ENCODE measurements at places on chromosomes 13 and 19. TPM values are rescaled to one million over a fixed set of nuclear protein-coding genes. Genes with fewer than 3 reads are reported as not detected.

DNA sequence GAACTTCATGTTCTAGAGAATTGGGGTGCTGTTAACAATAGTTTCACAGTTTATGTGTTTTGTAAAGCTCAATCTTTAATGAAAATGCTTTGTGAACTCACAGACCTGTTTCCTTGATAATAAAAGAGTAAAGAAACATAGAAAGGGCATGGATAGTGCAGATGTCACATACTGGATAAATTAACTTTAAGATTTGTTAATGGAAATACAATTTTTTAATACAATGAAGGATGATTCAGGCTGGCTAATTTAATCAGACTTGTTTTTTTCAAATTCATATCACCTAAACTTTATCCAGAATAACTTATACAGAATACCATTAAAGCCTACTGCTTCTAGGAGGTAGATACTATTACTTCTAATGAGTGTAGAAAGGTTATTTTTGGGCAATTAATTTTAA, 1033.5 kb upstream of the SLC10A2 start:
- no peak for DNase-seq

- no peak for DNase-seq
These were observed 1.7 kb upstream of the PLEKHG2 start for GRCh38 chr19:39410831-39411080.

DNA sequence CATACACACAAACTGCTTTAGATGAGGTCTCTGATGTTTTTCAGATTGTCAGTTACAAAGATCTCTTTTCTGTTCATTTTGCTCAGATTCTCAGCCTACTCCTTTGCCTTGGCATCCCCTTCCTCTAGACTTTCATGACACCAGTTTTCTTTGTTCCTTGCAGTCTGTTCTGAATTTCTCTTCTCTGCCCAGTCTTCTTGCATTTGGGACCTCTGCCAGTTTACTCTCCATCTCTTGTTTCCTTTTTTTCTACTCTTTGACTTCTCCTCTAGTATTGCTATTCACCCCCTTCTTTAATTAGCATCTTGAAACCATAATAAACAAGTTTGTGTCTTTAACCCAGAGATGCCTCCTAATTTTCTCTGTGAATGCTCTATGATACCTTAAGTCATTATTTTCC, 26.1 kb downstream of the EDNRB start:
- no peak for DNase-seq

DNA sequence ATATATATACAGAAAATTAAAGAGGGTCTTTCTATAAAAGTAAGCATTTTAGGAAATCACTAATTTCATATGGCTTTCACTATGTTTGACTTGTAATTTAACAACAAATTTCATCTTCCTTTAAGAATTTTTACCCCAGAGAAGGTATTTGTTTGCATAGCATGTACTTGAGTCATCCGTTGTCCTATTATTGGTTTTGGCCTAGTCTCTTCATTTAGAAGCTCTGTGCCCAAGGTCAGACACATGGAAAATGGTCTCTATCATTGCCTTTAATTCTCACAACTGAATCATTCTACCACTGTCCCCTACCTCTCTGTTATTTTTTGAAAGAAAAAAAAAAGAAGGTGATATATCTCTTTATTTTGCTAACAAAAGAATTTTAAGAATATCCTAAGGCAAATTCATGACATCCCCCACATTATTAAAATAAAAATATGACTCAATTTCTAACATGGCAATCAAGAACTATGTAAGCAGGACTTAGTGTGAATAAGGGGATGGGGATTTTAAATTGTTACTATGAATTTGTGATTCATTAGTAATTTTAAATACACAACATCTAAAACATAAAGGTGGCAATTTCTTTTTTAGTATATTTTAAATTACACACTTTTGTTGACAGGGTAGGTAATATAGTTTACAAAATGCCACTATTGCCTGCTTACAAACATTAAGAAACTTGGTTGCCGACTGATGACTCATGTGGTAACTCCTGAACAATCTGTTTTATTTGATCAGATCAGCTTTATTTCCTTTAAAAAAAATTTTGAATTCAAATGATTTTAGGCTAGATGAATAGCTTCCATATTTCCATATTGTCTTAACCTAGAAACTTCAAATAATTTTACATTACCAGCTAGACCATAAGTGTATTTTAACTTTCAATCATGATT, 13.9 kb downstream of the SLITRK5 start:
- DNase-seq = no peak

DNA sequence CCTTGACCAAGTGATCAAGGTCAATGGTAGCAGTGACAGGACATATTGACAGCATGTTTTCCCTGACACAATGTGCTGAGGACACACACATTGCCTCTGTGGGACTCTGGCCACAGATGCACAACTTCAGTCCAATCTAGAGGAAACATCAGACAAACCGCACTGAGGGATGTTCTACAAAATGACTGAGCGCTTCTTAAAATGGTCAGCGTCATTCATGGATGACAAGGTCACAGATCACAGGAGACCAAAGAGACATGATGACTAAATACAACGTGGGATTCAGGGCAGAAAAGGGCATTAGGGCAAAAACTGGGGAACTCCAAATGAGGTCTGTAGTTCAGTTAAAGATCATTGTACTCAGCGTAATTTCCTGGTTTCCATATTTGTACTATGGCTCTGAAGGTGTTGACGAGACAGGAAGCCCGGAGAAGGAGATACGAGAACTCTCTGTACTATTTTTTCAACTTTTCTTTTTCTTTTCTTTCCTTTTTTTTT, 20.6 kb downstream of the PBX4 start:
- DNase-seq = no peak

GRCh38 chr13:107832500-107833100, 382.7 kb downstream of the LIG4 start:
- no peak for DNase-seq

The PSG4 gene
- not detected for total RNA-seq

The CPT1C gene
- total RNA-seq = 3.1 TPM

Data from left ventricle myocardium superior (tissue), 1 donor.